ENCODE measurements at places on chromosomes 5 and 9.

DNA sequence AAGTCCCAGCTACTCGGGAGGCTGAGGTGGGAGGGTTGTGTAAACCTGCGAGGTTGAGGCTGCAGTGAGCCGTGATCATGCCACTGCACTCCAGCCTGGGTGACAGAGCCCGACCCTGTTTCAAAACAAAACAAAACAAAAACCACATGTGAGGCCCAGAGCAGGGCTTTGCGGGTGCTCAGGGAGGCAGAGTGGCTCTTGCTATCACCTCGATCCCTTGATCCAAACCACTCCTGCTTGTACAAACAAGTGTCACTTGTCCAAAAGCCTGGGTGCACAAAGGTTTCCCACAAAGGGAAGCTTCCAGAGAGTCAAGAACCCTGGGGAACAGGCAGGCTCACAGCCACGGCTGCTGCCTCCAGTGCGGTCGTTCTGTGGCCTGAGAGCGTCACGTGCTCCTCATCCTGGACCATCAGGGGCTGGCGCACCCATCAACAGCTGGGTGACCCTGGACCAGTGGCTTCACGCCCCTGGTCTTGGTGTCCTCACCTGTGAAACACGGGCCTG, 162.7 kb downstream of the C9orf50 start:
- no peak for DNase-seq

- DNase-seq: peak; percentile 87
These were observed 143.0 kb upstream of the ADRA1B start for GRCh38 chr5:159773062-159773924.

- DNase-seq: peak; percentile 89
These were observed at the start of gene TUSC1 for GRCh38 chr9:25678147-25678666. TUSC1 (minus strand) TSS chr9:25678444; CDS start chr9:25678312, 132 bp downstream.

DNA sequence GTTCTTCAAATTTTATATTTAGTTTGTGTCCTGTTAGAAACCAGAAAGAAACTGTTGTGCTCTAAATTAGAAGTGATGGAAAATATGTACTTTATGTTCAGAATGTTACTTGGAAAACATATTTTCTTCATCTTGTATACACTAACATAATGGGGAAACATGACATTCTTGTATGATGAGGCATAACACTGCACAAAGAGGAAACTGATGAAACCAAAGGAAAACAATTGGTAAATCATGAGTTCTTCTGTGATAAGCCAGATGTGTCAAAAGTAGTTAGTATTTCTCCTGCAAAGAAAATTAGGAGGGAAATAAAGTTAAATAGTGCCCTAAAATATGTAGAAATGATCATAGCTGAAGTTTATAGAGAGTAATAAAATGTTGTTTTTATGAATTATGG, 111.1 kb upstream of the FBN2 start:
- DNase-seq: no peak

- DNase-seq: no peak
These were observed 182.5 kb downstream of the EDIL3 start for GRCh38 chr5:84202136-84202535.

GRCh38 chr9:133823189-133824105, 85.3 kb upstream of the SARDH start:
- DNase-seq: no peak

- DNase-seq: peak; percentile 79
These were observed at the start of gene RNF180 for GRCh38 chr5:64165500-64166200. RNF180 (plus strand) TSS chr5:64165843; CDS start chr5:64200808, 34,965 bp downstream.

DNA sequence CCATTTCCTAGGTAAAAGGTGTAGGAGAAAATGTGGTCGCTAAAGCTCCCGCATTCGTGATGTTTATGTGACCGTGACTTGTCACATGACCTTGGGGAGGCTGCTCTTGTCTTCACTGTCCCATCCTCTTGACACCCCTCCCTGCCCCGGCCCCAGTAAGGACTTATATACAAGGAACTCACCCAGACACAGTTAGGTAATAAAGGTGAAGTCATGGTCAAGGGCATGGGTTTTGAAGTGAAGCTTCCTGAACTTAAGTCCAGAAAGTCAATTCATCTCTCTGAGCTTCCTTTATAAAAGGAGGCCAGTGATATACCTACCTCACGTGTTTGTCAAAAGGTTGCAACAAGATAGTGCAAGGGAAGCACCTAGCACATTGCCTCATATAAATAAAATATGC, 17.6 kb downstream of the FGF1 start:
- DNase-seq: no peak

DNA sequence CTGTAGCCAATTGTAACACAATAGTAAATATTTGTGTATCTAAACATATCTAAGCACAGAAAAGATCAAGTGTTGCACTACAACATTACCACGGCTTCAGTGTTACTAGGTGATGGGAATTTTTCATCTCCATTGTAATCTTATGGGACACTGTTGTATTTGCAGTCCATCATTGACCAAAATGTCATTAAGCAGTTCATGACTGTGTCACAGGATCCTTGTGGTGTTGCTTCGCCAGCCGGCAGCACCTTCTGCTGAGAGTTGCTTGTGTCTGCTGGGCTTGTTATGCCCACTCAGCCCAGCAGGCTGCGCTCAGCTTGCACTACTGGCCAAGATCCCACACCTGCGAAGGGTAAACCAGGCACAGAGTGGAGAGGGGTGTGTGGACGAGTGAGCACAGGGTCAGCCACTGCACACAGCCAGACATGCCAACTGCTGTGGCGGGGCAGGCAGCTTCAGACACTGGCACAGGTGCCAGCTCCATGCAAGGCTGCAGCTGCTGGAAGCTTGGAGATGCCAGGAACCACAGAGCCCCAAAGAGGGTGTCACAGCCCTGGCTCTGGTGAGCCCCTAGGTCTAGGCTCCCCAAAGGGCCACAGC, 273.7 kb downstream of the CETN3 start:
- no peak for DNase-seq

GRCh38 chr5:99061711-99062110, 132.9 kb upstream of the CHD1 start:
- DNase-seq: no peak

- DNase-seq: no peak
These were observed 313.5 kb downstream of the PRDM9 start for GRCh38 chr5:23820765-23821471.

GRCh38 chr9:121735065-121735792, 83.8 kb downstream of the DAB2IP start:
- no peak for DNase-seq

DNA sequence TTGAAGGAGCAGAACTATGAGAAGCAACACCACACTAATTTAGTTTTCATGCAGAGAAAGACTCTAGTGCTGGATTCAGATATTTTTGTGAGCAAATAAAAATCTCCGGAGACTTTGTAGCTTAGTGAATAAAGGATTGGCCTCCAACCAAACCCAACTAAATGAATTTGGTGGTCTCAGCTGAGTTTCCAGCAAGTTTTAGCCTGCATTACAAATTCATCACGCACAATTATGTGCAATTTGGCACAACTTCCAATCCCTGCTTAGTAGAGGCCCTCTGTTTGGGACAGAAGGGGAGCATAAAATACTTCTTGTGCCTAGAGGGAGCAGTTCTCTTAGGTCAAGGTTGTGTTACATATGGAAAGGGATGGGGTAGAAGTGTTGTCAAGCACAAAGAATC, 112.3 kb upstream of the ADAMTSL1 start:
- no peak for DNase-seq

- no peak for DNase-seq
These were observed 261.1 kb downstream of the SMARCA2 start for GRCh38 chr9:2276296-2276695.

DNA sequence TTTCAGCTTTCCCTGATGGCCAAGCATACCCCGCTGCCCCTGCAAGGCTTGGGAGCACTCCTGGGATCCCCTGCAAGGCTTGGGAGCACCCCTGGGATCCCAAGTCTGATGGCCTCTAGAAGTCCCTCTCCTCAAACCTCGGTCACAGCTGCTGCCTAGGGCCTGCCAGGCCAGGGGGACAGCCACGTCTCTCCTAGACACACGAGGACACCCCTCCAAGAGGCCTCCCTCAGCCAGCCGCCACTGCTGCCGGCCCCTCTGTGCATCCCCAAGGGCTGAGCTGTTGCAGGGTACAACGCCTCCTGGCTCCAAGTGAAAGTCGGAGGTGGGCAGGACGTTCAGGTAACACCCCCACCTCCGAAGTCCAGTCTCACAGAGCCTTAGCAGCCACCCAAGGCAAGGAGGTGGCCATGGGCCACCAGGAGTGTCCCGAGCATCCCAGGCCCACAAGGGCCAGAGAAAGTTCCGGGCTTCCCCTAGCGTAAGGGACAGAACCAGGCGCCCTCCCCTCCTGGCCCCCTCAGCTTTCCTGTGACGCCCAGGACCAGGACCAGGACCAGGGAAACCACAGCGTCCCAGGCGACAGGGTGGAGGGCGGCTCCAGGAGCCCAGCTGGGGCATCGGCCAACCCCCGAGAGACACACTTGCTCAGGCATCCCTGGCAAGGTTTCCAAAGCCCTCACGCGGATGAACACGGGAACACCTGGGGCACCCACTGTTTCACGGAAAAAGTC, 17.3 kb upstream of the SLC12A7 start:
- DNase-seq: no peak

DNA sequence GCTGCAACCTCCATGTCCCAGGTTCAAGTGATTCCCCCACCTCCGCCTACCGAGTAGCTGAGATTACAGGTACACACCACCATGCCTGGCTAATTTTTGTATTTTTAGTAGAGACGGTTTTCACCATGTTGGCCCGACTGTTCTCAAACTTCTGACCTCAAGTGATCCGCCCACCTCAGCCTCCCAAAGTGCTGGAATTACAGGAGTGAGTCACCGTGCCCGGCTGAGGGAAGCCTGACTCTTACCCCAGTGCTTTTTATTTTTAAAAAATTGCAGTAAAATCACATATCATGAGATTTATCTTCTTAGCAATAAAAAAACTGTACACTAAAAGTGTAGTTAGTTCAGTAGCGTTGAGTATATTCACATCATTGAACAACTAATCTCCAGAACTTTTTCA, 105.3 kb downstream of the SLIT3 start:
- DNase-seq: no peak

DNA sequence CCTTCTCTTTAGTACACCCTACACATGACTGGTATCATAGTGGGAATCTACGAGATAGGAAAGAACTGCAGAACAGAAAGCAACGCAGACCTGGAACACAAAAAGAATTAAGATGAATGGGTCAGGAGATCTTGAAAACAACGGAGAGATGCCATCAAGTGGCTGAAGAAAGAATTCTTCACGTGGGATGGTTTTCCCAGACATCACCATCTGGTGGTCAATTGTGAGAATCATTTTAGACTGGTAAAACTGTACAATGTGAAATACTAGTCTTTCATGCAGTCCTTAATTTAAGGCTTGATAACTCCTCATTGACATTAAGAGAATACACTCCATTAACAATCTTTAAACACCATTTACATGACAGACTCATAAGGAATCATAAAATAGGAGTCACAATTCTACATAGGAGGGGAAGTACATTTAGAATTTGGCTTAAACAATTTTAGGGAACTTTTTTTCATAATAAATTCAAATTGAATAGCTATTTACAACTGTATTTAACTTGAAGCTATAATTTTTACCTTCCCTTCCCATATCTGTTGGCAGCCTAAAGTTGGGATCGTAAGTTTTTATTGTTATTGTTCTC, 128.4 kb upstream of the TRPM3 start:
- DNase-seq: no peak

DNA sequence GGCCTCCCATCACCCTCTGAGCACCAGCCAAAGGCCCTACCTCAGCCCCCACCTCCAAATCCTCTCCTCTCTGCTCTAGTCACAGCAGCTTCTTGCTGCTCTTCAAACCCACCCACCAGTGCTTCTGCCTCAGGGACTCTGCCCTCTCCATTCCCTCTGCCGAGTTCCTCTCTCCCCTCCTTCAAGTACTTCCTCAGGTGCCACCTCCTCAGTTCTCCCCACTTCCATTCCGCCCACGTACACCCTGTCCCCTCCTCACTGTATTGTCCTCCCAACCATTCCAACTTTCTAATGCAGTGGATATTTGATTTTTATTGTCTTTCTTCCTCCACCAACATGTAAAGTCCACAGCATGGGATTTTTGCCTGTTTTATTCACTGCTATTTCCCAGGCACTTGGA, 43.2 kb downstream of the C5orf15 start:
- no peak for DNase-seq

Data from suprapubic skin (tissue), 4 donors.